ENCODE measurements at places on chromosomes 12 and 14.

GRCh38 chr14:49512571-49512970 lies 73.6 kb downstream of the RPS29 start:
- H3K4me1 ChIP-seq, result peaks cover 11% of the 10 kb centered on the region
- peak; percentile 10 for DNase-seq
- no peaks in the 10 kb centered on the region for H3K36me3 ChIP-seq

GRCh38 chr12:123474485-123475245 lies 16.7 kb downstream of the SNRNP35 start:
- no peak overlapping the region for H3K4me3 ChIP-seq
- no peak for DNase-seq
- H3K27ac ChIP-seq, result no peak overlapping the region
- H3K27me3 ChIP-seq, result no peaks in the 10 kb centered on the region
- peaks cover 67% of the 10 kb centered on the region for H3K36me3 ChIP-seq
- H3K4me1 ChIP-seq, result peaks cover 10% of the 10 kb centered on the region

- no peak for DNase-seq
- no peak overlapping the region for H3K4me3 ChIP-seq
- H3K36me3 ChIP-seq, result peaks cover 11% of the 10 kb centered on the region
- no peaks in the 10 kb centered on the region for H3K27me3 ChIP-seq
Measured at GRCh38 chr14:102863381-102863780, 59.1 kb upstream of the AMN start.

- H3K36me3 ChIP-seq, result peaks cover 86% of the 10 kb centered on the region
- no peak overlapping the region for H3K27ac ChIP-seq
- H3K27me3 ChIP-seq, result no peaks in the 10 kb centered on the region
- H3K4me1 ChIP-seq, result no peaks in the 10 kb centered on the region
- no peak overlapping the region for H3K4me3 ChIP-seq
Measured at GRCh38 chr14:102727336-102728095, 49.7 kb upstream of the TRAF3 start.

GRCh38 chr14:73740618-73741326 lies 26.6 kb upstream of the PNMA1 start:
- peak overlapping the region; percentile 65 for H3K4me3 ChIP-seq
- peaks cover 59% of the 10 kb centered on the region for H3K36me3 ChIP-seq
- peak overlapping the region; percentile 92 for H3K27ac ChIP-seq
- peaks cover 55% of the 10 kb centered on the region for H3K4me1 ChIP-seq

DNA sequence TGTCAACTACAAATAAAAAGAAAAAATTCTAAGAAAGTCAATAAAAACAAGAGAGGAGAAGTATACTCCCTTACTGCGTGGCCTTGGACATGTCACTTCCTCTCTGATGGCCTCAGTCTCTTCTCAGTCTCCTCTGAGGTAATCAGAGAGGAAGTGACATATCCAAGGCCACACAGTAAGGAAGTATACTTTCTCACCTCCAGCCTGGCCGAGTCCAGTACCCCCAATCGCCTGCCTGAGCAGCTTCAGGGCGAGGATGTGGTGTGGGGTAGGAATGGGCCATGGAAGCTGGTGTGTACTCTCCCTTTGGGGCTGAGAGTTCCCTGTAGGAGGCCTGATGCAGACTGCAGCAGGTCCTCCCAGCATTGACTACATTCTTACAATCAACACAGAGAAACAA lies 15.8 kb downstream of the VDR start:
- DNase-seq, result no peak
- H3K36me3 ChIP-seq, result peaks cover 27% of the 10 kb centered on the region
- H3K27me3 ChIP-seq, result no peaks in the 10 kb centered on the region
- H3K4me1 ChIP-seq, result peaks cover 27% of the 10 kb centered on the region

DNA sequence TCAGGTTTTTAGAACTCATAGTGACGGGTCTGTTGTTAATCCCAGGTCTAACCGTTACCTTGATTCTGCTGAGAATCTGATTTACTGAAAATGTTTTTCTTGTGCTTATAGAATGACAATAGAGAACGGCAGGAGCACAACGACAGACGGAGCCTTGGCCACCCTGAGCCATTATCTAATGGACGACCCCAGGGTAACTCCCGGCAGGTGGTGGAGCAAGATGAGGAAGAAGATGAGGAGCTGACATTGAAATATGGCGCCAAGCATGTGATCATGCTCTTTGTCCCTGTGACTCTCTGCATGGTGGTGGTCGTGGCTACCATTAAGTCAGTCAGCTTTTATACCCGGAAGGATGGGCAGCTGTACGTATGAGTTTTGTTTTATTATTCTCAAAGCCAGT lies 34.4 kb downstream of the PSEN1 start:
- no peaks in the 10 kb centered on the region for H3K4me1 ChIP-seq
- no peak overlapping the region for H3K4me3 ChIP-seq
- no peak overlapping the region for H3K27ac ChIP-seq

DNA sequence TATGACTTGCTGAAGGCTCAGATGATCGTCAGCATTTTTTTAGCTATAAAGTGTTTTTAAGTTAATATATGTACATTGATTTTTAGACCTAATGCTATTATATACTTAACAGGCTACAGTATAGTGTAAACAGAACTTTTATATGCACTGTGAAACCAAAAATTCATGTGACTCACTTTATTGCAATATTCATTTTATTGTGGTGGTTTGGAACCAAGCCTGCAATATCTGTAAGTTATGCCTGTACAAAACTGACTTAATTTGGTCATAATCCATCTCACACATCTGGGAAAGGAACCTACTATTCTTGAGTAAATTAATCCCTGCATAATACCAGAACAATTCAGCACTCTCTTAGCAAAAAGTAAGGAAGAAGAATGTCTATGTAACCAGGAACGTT lies 390.7 kb downstream of the SYT1 start:
- H3K27me3 ChIP-seq, result no peaks in the 10 kb centered on the region
- no peaks in the 10 kb centered on the region for H3K36me3 ChIP-seq
- no peak overlapping the region for H3K4me3 ChIP-seq
- peaks cover 14% of the 10 kb centered on the region for H3K4me1 ChIP-seq
- DNase-seq, result peak; percentile 56

- no peaks in the 10 kb centered on the region for H3K36me3 ChIP-seq
- H3K27me3 ChIP-seq, result no peaks in the 10 kb centered on the region
- no peaks in the 10 kb centered on the region for H3K4me1 ChIP-seq
- no peak for DNase-seq
Measured at GRCh38 chr14:68767248-68767645, 25.6 kb downstream of the ZFP36L1 start.

GRCh38 chr12:52151837-52152783 lies 39.7 kb downstream of the KRT80 start:
- peak overlapping the region; percentile 60 for H3K4me3 ChIP-seq
- peaks cover 64% of the 10 kb centered on the region for H3K4me1 ChIP-seq
- H3K27me3 ChIP-seq, result no peaks in the 10 kb centered on the region
- H3K27ac ChIP-seq, result peak overlapping the region; percentile 97
- peak; percentile 91 for DNase-seq

DNA sequence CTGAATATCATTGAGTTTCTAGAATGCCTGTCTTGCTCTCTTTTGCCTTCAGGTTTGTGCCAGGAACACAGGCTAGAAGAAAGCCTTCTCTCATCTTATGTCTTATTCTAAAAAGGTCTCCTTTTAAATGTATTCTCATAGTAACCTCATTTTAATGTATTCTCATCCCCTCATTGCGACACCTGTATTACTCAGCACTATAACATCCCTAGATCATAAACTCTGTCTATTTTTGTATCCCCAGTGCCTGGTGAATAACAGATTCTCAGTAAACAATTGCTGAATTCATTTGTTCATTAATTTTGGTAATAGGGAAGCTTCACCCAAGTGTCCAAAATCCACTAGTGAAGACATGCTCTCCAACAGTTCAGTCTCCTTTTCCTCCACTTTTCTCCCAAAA lies 8.8 kb upstream of the LRRK2 start:
- no peak overlapping the region for H3K4me3 ChIP-seq
- peaks cover 25% of the 10 kb centered on the region for H3K4me1 ChIP-seq
- H3K27me3 ChIP-seq, result no peaks in the 10 kb centered on the region
- H3K36me3 ChIP-seq, result no peaks in the 10 kb centered on the region
- peak; percentile 77 for DNase-seq
